ENCODE measurements at places on chromosomes 11 and 22. TPM values are rescaled to one million over a fixed set of nuclear protein-coding genes. Genes with fewer than 3 reads are reported as not detected.

Gene SYT13
- 23.4 TPM for total RNA-seq

Gene DAGLA
- 7.5 TPM for total RNA-seq

Gene NAV2
- total RNA-seq = 45.3 TPM

Gene CHRM4
- total RNA-seq = 0.49 TPM

Gene SMIM38
- 0.10 TPM for total RNA-seq

Gene TST
- 410 TPM for total RNA-seq

Gene NEFH
- total RNA-seq = 0.42 TPM

Gene FAM180B
- total RNA-seq = not detected

Gene GCAT
- 23.5 TPM for total RNA-seq

Gene MB
- 8.8 TPM for total RNA-seq

Gene EHF
- 289 TPM for total RNA-seq

Gene CNGA4
- not detected for total RNA-seq

Gene PHLDA2
- 31.6 TPM for total RNA-seq

Gene GPR83
- not detected for total RNA-seq

Gene FAM181B
- total RNA-seq = 0.32 TPM

Gene SWAP70
- total RNA-seq = 13.1 TPM

Gene RAPSN
- not detected for total RNA-seq

Gene ALG9
- 23.2 TPM for total RNA-seq

Gene RAB30
- total RNA-seq = 6.3 TPM

Gene PDE3B
- 21.5 TPM for total RNA-seq

Gene STIP1
- total RNA-seq = 232 TPM

Gene C11orf42
- not detected for total RNA-seq

Gene FAM83F
- 40.6 TPM for total RNA-seq

Gene ADAMTS15
- 4.0 TPM for total RNA-seq

Gene C22orf15
- total RNA-seq = not detected

Gene VSIG2
- 122 TPM for total RNA-seq

Gene SCGB1A1
- total RNA-seq = 2.3 TPM

Gene LSP1
- total RNA-seq = 18.9 TPM

Gene SMCO4
- total RNA-seq = 47.2 TPM

Gene KIRREL3
- 0.61 TPM for total RNA-seq

Gene TENM4
- 1.2 TPM for total RNA-seq

Gene BEST1
- total RNA-seq = 0.58 TPM

Measured in colonic mucosa (tissue), 4 donors.